Heart right ventricle (tissue), 16 donors: ENCODE measurements at places on chromosomes 1 and 21. TPM values are rescaled to one million over a fixed set of nuclear protein-coding genes. Genes with fewer than 3 reads are reported as not detected.

Gene SLFNL1
- 0.13 TPM for total RNA-seq

Gene HSD3B2
- not detected for total RNA-seq

Gene TLR5
- total RNA-seq: 3.2 TPM

Gene GPR37L1
- total RNA-seq: 0.05 TPM

Gene ESPN
- 0.42 TPM for total RNA-seq

Gene FCRLB
- 0.35 TPM for total RNA-seq

Gene S100A1
- total RNA-seq: 2,278 TPM

Gene RASAL2
- total RNA-seq: 27.3 TPM

- H3K27me3 ChIP-seq: peaks cover 51% of the 10 kb centered on the region
- no peak overlapping the region for H3K4me3 ChIP-seq
- no peak overlapping the region for H3K27ac ChIP-seq
- H3K36me3 ChIP-seq: no peaks in the 10 kb centered on the region
- no peak for DNase-seq
- no peaks in the 10 kb centered on the region for H3K4me1 ChIP-seq
These were observed 26.3 kb upstream of the PCBP3 start for GRCh38 chr21:45617021-45617921.

GRCh38 chr1:100229681-100230443 lies 19.8 kb downstream of the DBT start:
- no peak overlapping the region for H3K4me3 ChIP-seq
- no peaks in the 10 kb centered on the region for H3K27me3 ChIP-seq
- no peaks in the 10 kb centered on the region for H3K4me1 ChIP-seq
- peaks cover 6% of the 10 kb centered on the region for H3K36me3 ChIP-seq
- H3K27ac ChIP-seq: no peak overlapping the region
- DNase-seq: no peak

DNA sequence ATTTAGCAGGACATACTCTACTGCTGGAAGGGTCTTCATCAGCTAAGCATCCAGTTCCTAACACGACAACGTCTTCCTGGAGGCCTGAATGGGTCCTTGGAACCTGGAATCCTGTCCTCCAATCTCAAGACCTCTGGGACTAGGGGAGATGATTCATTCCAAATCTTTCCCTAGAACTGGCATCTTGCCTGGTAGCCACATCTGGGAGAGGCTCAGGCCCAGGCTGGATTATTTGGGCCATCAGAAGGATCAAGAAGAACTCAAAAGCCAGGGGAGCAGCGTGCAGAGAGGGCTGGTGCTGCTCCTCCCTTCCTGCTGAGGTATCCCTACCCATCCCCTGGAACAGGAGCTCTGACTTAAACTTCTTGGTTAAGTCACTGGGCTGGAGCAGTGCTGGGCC lies 2.8 kb upstream of the PHLDA3 start:
- peaks cover 29% of the 10 kb centered on the region for H3K4me1 ChIP-seq
- no peak overlapping the region for H3K27ac ChIP-seq
- H3K36me3 ChIP-seq: no peaks in the 10 kb centered on the region
- no peak overlapping the region for H3K4me3 ChIP-seq

DNA sequence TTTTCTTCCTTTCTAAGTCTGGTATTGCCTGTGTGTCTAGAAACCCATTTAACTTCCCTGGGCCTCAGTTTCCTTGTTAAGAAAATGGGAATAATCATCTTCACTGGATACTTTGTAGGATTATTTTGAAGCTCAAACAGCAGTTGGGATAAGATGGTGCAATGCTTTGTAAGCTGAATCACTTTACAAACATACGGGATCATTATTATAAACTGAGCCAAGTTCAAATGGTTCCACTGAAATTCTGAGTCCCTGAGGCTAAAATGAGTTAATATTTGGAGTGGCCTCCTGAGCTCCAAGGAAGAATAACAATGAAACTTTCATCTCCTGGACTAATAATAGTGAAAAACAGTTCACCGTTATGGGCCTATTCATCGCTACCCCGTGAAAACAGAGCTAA lies 388.0 kb downstream of the PLPP3 start:
- no peak overlapping the region for H3K27ac ChIP-seq
- H3K4me1 ChIP-seq: peaks cover 19% of the 10 kb centered on the region
- DNase-seq: no peak
- H3K4me3 ChIP-seq: no peak overlapping the region
- H3K36me3 ChIP-seq: no peaks in the 10 kb centered on the region

DNA sequence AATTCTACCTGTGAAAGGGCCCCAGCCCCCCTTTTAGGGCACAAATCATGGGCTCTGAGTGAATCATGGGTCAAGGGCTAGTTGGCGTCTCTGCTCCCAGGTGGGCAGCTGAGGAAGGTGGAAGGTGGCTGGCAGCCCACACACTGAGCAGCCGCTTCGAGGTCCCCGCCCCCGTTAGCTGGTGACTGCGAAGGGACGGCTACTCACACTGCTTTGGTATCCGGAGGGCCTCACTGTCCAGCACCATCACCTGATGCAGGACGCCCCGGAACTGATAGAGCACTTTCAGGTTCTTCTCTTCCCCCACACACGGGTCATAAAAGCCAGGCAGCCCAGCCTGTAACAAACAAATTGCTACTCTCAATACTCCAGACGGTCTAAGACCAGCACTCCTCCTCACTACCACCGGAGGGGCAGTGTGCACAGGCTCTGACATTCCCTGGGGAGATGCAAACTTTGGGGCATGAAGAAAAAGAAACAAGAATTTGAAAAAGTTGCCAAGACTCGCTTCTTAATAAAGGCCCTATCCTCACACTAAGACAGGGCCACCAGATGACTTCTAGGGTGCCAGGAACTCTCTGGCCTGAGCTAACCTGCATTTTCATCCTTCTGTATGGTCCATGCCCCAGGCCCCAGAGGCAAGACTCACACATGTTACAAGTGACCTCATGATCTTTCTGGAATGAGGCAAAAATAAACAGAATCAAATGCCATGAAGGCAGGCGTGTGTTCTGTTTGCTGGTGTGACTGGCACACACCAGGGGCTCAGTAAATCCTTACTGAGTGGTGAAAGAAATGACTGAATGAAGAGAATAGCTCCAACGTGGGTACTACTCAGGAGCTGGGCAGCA lies 11.5 kb downstream of the THAP3 start:
- H3K27ac ChIP-seq: no peak overlapping the region
- no peaks in the 10 kb centered on the region for H3K4me1 ChIP-seq
- H3K4me3 ChIP-seq: no peak overlapping the region
- H3K27me3 ChIP-seq: no peaks in the 10 kb centered on the region
- DNase-seq: no peak

GRCh38 chr1:182080955-182081582 lies 19.6 kb upstream of the ZNF648 start:
- no peak overlapping the region for H3K4me3 ChIP-seq
- no peak overlapping the region for H3K27ac ChIP-seq
- H3K27me3 ChIP-seq: no peaks in the 10 kb centered on the region
- no peaks in the 10 kb centered on the region for H3K36me3 ChIP-seq
- H3K4me1 ChIP-seq: peaks cover 12% of the 10 kb centered on the region

DNA sequence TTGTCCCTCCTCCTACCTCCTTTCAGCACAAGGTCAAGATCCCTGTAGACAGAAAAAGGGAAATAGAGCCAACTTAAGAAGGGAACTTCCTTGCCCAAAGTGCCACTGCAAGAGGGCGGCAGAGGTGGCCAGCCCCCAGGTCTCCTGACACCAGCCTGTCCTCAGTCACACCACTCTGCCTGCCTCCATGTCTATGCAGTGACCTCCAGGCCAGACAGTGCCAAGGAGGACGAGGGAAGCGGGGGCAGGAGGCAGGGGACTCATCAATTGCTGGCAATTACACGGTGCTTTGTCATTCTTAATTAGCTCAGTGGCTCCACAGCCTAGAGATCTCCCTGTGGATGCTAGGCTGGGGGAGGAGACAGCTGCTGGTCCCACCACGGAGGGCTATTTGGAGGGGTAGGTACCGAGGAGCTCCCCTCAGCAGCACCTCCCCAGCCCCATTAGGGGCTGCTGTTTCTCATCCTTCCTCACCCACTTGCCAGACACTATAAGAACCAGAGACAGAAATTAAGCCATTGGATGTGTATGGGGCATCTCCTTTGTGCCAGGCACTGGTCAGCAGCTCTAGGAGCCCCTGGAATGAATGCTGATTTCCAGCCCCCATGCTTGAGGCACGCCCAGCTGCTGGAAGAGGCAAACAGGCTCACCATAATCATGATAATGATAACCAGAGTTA lies 6.1 kb upstream of the LDLRAP1 start:
- no peak for DNase-seq
- H3K4me3 ChIP-seq: no peak overlapping the region
- H3K27ac ChIP-seq: no peak overlapping the region
- H3K4me1 ChIP-seq: no peaks in the 10 kb centered on the region

GRCh38 chr1:114178936-114179335 lies 25.3 kb upstream of the SYT6 start:
- no peaks in the 10 kb centered on the region for H3K36me3 ChIP-seq
- H3K4me3 ChIP-seq: no peak overlapping the region
- no peaks in the 10 kb centered on the region for H3K27me3 ChIP-seq
- no peak overlapping the region for H3K27ac ChIP-seq
- no peak for DNase-seq
- H3K4me1 ChIP-seq: no peaks in the 10 kb centered on the region

DNA sequence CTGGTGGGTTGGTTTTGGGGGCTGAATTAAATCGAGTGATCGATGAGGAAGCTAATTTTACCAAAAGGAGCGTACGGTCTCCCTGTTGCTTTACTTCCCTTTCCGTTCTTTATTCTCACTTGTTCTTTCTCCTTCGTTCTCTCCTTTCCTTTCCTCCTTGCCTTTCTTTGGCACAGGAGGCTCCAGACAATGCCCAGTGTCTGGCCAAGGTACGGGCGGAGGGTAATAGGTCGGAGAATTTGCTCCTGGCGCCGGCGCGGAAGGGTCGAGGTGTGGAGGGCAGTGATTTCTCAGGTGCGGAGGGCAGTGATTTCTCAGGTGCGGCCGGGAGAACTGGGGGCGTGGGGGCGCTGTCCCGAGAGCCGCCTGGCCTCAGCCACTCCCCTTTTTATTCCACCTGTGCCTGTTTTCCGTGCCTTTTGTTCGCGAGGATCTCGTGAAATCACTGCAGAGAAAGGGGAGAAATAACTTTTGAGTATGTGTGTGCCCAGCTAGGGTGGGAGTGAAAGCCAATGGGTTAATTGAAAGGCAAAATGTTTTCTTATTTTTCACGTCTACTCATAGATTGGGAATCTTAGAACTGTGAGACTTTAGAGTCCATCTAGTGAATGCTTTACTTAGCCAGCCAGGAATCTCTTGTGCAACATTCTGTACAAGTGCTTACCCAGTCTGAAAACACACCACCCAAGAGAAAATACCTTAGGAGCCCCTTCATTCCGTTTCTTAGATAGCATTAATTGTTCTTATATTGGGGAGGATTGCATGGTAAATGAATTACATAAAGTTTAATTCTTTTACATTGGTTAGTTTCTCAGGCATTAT lies 1.3 kb downstream of the FNBP1L start:
- H3K4me1 ChIP-seq: peaks cover 12% of the 10 kb centered on the region
- H3K36me3 ChIP-seq: no peaks in the 10 kb centered on the region
- DNase-seq: no peak
- no peaks in the 10 kb centered on the region for H3K27me3 ChIP-seq
- H3K27ac ChIP-seq: peak overlapping the region; percentile 88

DNA sequence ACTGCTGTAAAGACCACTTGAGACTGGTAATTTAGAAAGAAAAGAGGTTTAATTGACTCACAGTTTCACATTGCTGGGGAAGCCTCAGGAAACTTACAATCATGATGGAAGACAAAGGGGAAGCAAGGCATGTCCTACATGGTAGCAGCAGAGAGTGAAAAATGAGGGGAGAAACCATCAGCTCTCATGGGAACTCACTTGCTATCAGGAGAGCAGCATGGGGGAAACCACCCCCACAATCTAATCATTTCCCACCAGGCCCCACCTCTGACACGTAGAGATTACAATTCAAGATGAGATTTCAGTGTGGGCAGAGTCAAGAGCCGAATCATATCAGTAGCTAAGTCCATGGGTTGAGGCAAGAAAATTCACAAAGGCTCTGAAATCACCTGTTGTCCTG lies 23.8 kb upstream of the LYPD8 start:
- no peaks in the 10 kb centered on the region for H3K36me3 ChIP-seq
- H3K27ac ChIP-seq: no peak overlapping the region
- DNase-seq: no peak
- H3K4me1 ChIP-seq: no peaks in the 10 kb centered on the region
- H3K27me3 ChIP-seq: peaks cover 7% of the 10 kb centered on the region

GRCh38 chr1:82116105-82116504 lies 315.4 kb downstream of the ADGRL2 start:
- no peaks in the 10 kb centered on the region for H3K4me1 ChIP-seq
- H3K4me3 ChIP-seq: no peak overlapping the region
- H3K36me3 ChIP-seq: no peaks in the 10 kb centered on the region
- no peaks in the 10 kb centered on the region for H3K27me3 ChIP-seq
- no peak overlapping the region for H3K27ac ChIP-seq

DNA sequence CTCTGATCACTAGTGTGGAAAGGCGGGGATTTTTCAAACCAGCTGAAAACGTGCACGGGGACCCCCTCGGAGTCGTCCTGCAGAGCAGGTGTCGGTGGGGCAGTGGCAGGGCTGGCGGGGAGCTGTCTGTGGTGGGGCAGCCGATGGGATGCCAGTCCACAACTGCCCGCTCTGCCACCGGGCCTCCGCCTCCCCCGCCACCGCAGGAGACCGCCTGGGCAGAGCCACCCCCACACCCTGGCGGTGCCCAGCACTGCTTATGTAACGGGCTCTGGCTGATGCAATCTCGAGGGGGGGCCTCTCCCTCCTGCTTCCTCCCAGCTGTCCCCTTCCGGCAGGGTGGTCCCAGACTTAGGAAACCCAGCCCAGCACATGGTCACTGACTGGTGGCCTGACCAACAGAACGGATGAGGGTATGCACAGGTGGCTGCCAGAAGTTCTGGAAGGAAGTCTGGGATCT lies 9.3 kb downstream of the CHD5 start:
- H3K27ac ChIP-seq: no peak overlapping the region
- DNase-seq: no peak
- no peaks in the 10 kb centered on the region for H3K36me3 ChIP-seq
- H3K4me1 ChIP-seq: no peaks in the 10 kb centered on the region
- H3K4me3 ChIP-seq: no peak overlapping the region

DNA sequence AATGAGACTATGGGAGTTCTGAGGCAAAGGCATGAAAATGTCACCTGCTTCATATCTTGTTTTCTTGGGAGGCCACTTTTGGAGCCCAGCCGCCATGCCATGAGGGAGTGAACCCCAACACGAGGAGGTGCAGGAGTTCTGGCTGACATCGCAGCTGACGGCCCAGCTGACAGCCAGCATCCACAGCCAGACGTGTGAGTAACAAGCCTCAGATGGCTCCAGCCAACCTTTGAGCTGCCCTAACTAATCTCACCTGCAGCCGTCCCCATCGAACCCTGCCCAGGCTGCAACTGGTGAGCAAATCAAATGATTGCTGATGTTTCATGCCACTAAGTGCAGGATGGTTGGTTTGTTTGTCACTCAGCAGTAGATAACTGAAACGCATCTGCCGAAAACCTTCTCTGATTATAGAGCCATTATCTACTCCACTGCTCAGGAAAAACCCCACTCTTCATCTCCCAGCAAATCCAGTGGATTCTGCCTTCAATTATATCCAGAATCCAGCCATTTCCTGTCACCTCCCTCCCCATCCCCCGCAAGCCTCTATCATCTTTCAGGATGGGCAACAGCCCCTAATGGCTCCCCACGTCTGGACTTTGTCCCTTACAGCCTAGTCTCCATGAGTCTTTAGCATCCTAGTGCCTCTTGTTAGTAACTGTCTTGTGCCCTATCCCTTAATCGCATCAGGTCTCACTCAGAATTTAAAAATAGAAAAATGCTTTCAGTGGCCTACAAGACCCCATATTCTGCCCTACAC lies 18.5 kb upstream of the RAB4A start:
- no peak overlapping the region for H3K4me3 ChIP-seq
- no peaks in the 10 kb centered on the region for H3K36me3 ChIP-seq
- H3K27me3 ChIP-seq: no peaks in the 10 kb centered on the region
- DNase-seq: no peak
- H3K27ac ChIP-seq: no peak overlapping the region
- H3K4me1 ChIP-seq: no peaks in the 10 kb centered on the region
